Fibroblast of skin of left quadriceps (primary cell): ENCODE measurements at places on chromosomes 2 and 18.

DNA sequence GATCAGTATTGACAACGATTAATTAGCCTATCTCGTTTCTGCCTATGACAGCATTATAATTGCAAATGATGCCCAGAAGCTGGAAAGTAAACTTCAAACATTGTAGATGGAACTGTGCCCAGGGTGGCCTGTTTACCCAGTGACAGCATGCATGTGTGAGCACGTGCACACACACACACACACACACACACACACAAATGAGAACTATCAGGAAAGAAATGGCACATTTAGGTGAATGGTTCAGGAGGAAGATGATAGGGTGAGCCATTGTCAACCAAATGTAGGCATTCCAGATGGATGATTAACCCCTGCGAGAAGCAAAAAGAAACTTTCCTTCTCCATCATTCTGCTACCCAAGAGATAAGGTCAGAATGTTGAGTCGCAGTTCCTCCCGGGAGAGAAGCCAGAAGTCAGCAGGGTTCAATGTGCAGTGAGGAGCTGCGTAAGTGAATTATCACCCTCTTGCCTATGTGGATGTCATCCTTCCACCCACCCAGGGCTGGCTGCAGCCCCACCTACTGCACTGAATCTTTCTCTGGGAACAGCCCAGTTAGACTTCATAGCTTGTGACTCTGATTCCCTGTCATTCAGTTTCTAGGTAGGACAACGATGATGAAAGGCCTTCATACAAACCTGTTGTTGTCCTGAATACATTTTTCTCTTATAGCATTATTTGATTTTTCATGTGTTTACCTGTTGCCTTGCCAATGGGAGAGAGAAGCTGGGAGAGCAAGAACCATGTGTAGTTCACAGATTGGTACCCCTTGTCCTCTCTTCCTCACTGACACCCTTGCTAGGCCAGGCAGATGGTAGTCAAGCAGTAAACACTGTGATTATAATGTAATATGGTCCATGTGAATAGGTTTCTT lies 3.5 kb upstream of the APOB start:
- DNase-seq = no peak

- DNase-seq = peak; percentile 69
These were observed 292.2 kb upstream of the CCDC68 start for GRCh38 chr18:55251254-55251971.

- no peak for DNase-seq
These were observed 160.4 kb downstream of the ASB1 start for GRCh38 chr2:238586931-238587775.

GRCh38 chr18:39681061-39681460 lies 2115.5 kb upstream of the CELF4 start:
- DNase-seq = no peak

DNA sequence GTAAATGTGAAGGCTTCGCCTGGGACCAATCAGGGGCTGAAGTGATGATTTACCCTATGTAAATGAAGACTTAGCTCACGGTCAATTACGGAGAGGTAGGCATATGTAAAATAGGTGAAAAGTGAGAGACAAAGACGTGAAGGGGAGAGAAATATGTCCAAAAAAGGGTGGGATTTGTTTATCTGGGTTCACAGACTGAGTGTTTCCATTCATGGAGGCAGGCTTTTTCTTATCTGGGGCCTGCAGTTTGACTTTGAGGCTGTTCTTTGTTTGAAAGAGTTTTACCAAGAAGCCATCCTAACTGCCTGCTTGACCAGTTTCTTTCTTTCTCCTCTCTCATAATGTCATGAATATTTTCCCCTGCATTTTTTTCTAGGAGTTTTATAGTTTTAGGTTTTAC lies 202.7 kb downstream of the NYAP2 start:
- DNase-seq = no peak

- peak; percentile 92 for DNase-seq
These were observed 106.4 kb upstream of the NCKAP5 start for GRCh38 chr2:133674433-133675331.

DNA sequence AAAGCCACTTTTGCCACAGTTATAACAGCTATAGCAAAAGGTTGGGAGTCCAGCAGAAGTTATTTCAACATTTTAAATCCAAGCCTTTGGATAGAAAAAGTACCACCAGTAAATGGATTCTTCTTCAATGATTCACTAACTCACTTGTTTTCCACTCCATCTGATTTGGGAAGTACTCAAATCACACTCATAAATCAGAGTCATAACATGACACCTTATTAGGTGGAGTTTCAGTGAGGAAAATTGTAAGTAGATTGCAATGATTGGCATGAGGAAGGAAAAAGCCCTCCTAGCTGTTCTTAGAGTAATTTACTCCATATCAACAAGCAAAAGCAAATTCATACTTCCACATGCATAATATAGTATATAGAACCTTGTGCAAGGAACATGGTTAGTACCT lies 132.9 kb downstream of the NR4A2 start:
- no peak for DNase-seq

GRCh38 chr18:62725896-62726295 lies 10.6 kb downstream of the PHLPP1 start:
- no peak for DNase-seq

DNA sequence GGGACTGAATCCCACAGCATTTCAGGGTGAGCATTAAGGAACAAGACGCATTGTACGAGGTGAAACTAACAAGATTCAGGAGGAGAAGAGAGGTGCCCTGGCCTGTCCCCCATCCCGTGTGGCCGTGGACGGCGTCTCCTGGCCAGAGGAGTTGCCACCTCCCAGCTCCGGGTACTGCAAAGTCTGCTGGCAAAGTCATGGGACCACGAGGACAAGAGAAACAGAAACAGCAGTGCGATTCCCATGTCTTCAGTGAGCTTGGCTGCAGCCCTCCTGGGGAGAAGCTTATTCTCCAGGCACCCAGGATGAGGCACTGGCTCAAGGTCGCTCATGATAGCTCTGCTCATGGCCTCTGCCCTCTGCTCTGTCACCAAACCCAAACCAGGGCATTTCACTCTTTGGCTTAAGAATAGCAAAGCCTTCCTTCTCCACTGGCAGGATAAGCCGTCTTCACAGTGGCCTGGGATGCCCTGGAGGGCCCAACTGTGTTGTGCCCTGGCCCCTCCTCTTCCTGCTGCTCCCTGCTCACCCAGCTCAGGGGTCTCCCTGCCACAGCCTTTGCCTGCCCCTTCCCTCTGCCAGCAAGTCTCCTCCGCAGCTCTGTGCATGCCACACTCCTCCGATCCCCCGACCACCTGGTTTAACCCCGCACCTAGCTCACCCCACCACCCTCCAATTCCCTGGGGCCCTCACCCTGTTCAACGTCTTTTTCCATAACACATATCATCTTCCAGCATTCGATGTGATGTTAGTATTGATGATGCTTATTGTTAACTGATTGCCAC lies 144.8 kb downstream of the PXDN start:
- DNase-seq = no peak

GRCh38 chr2:14826518-14826917 lies 194.0 kb downstream of the LRATD1 start:
- no peak for DNase-seq

DNA sequence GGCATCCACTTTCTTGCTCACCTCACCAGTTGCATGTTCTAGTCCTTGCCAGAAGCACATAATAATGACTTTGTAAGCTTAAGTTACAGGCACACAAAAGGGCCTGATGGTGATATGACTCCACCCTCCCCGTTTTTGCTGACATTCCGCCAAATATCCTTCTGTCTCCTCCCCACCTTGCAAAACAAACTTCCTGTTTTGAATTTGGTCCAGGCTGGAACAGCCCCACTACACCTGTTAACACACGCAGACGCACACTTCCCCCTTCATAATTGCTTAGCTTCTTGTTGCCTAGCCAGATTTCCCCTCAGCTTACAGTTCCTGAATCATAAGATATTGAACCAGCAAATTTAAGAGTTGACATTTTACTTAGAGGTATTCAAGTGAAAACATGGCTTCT lies at the start of gene MGAT5:
TSS of gene MGAT5 (plus strand) at position 269 of the 400 bp plus-strand sequence. CDS start 332 bp downstream, outside the sequence.
- DNase-seq = no peak

DNA sequence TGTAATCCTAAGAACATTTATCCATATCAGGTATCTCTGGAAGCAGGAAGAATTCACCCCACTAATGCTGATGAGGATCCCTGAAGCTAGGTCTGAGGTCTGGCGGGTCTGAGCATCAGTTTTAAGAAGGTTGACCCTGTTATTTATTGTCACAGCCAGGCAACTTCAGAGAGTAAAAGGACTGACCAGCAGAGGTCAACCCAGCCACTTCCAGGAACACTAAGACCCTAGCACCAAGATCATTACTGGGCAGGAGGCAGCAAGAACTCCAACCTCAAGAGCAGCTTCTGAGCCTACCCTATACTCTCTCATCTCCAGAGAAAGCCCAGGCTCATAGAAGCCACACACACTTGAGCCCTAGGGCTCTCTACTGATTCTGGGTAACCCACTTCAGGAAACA lies 901.4 kb downstream of the DCDC2C start:
- no peak for DNase-seq

GRCh38 chr2:126616606-126617069 lies 39.3 kb upstream of the GYPC start:
- DNase-seq = no peak

GRCh38 chr2:119478188-119478977 lies 45.9 kb downstream of the SCTR start:
- DNase-seq = no peak

GRCh38 chr18:53422896-53423295 lies 801.6 kb downstream of the MBD2 start:
- DNase-seq = no peak

- no peak for DNase-seq
These were observed 80.4 kb upstream of the MGAT5 start for GRCh38 chr2:134173338-134174016.

- no peak for DNase-seq
These were observed 116.0 kb downstream of the COPS8 start for GRCh38 chr2:237201461-237202287.

- no peak for DNase-seq
These were observed 10.9 kb upstream of the RFX8 start for GRCh38 chr2:101485856-101486255.

- no peak for DNase-seq
These were observed 1.7 kb upstream of the ESCO1 start for GRCh38 chr18:21602299-21602587.

GRCh38 chr18:3690764-3691066 lies 240.7 kb downstream of the TGIF1 start:
- no peak for DNase-seq

DNA sequence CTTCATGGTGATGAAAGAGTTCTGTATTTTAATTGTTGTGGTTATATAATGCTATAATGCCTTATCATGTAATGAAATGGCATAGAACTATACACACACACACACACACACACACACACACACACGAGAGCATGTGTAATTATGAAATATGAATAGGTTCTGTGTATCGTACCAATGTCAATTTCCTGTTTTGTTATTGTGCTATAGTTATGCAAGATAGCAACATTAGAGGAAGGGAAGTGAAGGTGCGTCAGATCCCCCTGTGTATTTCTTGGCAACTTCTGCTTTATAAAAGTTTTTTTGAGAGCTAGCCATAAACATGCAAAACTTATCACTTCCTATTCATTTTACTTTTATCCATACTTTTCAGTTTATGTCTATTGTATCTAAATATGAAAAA lies 60.7 kb upstream of the ARHGAP15 start:
- DNase-seq = no peak

- DNase-seq = no peak
These were observed 140.1 kb downstream of the BCL2 start for GRCh38 chr18:63179422-63179821.

DNA sequence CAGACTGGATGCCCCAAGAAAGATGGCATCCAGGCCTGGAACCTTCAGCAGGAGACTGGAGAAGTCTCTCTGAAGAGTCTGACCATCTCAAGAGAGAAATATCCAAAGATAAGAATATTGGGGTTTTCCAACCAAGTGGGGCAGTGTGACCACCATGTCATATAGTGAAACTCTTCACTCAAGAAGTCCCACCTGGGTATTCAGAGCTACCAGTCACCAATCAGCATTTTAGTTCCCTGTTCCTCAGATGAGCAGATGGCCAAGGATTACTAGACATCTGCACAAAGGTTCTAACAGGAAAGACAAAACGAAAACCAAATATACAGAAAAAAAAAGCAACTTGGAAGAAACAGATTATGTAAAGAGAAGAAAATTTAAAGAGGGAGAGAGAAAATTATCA lies 38.5 kb upstream of the CXCR4 start:
- no peak for DNase-seq

GRCh38 chr2:25078170-25079049 lies 36.5 kb downstream of the EFR3B start:
- DNase-seq = peak; percentile 29

DNA sequence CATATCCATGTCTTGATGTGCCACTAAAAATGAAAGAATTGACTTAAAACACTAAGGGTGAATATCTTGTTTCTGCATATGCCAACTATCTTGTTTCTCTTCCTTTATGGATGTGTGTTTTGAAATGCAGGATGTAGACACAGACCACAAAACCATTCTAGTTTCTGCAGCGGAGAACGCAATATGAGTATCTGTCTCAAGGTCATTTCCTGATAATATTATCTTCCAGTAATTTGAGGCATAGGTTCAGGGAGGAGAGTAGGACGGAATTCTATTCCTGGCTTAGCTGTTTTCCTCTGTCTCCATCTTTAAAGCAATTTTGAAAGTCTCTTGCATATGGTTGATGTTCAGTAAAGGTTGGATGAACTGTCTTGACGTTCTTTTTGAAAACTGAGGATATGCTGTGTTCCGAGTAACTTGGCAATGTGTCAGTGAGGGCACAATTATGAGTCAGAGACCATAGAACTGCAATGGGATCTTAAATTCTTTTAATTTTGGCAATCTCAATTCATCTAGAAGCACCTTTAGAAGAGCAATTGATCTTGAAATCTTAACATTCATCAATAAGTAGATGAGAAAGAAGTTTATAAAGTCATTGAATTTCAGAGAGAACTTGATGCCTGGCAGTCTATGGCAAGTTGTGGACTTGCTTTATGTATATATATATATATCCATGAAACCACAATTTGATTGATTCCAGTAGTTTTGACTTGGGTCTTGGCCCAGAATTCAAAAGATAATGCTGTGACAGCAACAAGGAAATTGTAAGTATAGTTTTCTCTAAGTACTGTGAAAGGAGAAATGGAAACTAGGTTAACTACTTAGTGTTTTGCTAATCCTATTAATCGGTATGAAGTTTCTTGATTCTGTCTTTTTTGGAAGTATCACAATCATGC lies 24.8 kb downstream of the RAB27B start:
- DNase-seq = no peak

DNA sequence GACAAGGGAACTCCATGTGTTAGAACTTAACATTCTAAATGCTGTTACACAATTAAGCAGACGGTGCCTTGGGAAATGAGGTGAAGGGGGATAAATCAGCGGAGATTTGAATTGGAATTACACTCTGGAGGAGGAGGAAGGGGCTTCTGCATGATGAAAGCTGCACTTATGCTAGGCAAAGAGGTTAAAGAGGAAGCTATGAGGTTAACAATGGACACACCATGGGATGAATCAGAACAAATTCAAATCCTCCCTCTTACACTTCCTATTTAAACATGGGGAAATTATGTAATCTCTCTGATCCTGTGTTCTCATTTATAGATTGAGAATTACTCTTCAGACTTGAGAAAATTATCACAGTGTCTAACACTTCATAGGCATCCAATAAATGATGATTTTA lies 121.5 kb upstream of the SIX2 start:
- DNase-seq = no peak

- DNase-seq = no peak
These were observed 33.5 kb downstream of the IMPA2 start for GRCh38 chr18:12014521-12015415.

- DNase-seq = no peak
These were observed 58.9 kb downstream of the FAM168B start for GRCh38 chr2:131034122-131035051.

GRCh38 chr2:118689456-118689855 lies 158.0 kb downstream of the EN1 start:
- no peak for DNase-seq
